Activated naive CD4-positive, alpha-beta T cell treated with anti-CD3 and anti-CD28 coated beads, Interleukin-2, amount 10 ng/mL, durations not matched to agents 7 days and 5 days (primary cell): ENCODE measurements at places on chromosomes 11 and 22.

- H3K4me3 ChIP-seq: no peak overlapping the region
- DNase-seq: no peak
- peaks cover 26% of the 10 kb centered on the region for H3K4me1 ChIP-seq
- H3K36me3 ChIP-seq: peaks cover 6% of the 10 kb centered on the region
These were observed 75.2 kb downstream of the WNT11 start for GRCh38 chr11:76131142-76131541.

DNA sequence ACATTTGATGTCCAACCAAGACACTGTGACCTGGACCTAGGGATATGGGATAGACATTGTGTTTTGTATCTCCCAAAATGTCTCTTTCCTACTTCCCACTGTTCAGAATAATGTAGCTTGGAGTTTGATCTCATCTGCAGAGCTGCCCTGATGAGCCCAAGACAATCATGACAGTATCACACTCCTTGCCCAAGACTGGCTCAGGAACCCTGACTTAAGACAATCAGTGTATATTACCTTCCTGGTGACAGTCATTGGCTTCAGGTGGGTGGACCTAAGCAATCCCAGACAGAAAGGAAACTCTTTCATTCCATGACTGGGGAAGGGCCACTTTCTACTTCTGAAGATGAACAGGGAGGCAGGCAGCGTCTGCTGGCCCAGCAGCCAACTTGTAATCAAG is 14.3 kb upstream of the RTN4RL2 start:
- peaks cover 44% of the 10 kb centered on the region for H3K27me3 ChIP-seq
- H3K27ac ChIP-seq: no peak overlapping the region
- DNase-seq: no peak
- H3K4me3 ChIP-seq: no peak overlapping the region
- no peaks in the 10 kb centered on the region for H3K36me3 ChIP-seq
- no peaks in the 10 kb centered on the region for H3K4me1 ChIP-seq

GRCh38 chr11:85822814-85823213 is 11.9 kb upstream of the SYTL2 start:
- H3K4me3 ChIP-seq: no peak overlapping the region
- peaks cover 3% of the 10 kb centered on the region for H3K36me3 ChIP-seq
- peaks cover 8% of the 10 kb centered on the region for H3K27me3 ChIP-seq
- H3K4me1 ChIP-seq: peaks cover 64% of the 10 kb centered on the region

GRCh38 chr11:126411971-126412381 is 56.5 kb downstream of the ST3GAL4 start:
- peaks cover 5% of the 10 kb centered on the region for H3K4me1 ChIP-seq
- peaks cover 3% of the 10 kb centered on the region for H3K27me3 ChIP-seq
- no peak for DNase-seq
- H3K4me3 ChIP-seq: no peak overlapping the region

DNA sequence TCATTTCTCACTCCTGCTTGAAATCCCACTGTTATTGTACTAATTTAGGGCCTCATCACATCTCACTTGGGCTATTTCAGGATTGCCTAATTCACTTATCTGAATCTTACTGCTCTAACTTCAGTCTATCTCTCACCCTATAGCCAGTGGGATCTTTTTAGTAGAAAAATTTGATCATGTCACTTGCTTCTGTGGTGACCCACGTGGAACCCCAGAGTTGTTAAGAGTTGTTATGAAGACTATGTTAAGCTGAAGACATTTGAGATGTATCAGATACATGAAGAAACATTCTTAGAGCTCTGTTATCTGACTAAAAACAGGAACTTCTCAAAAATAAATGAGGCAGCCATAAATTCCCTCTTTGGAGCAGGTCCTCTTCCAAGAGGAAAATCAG is 1375.6 kb upstream of the TENM4 start:
- no peaks in the 10 kb centered on the region for H3K36me3 ChIP-seq
- no peaks in the 10 kb centered on the region for H3K27me3 ChIP-seq
- DNase-seq: no peak
- no peaks in the 10 kb centered on the region for H3K4me1 ChIP-seq
- no peak overlapping the region for H3K27ac ChIP-seq
